ENCODE measurements at places on chromosomes 16 and 17. TPM values are rescaled to one million over a fixed set of nuclear protein-coding genes. Genes with fewer than 3 reads are reported as not detected.

The KCNH4 gene
- not detected for polyA plus RNA-seq

The CCDC200 gene
- 1.2 TPM for polyA plus RNA-seq

The ZNF267 gene
- polyA plus RNA-seq = 11.2 TPM

The FA2H gene
- polyA plus RNA-seq = not detected

The OTOP3 gene
- not detected for polyA plus RNA-seq

The GRIN2A gene
- not detected for polyA plus RNA-seq

The PSMC3IP gene
- 3.0 TPM for polyA plus RNA-seq

The KRTAP4-6 gene
- not detected for polyA plus RNA-seq

The TNFRSF17 gene
- polyA plus RNA-seq = not detected

The ADCY7 gene
- 108 TPM for polyA plus RNA-seq

The HCRT gene
- not detected for polyA plus RNA-seq

The MSRB1 gene
- 34.0 TPM for polyA plus RNA-seq

The NR1D1 gene
- polyA plus RNA-seq = not detected

The NPIPB9 gene
- not detected for polyA plus RNA-seq

The KIF19 gene
- polyA plus RNA-seq = 4.1 TPM

The PVALEF gene
- not detected for polyA plus RNA-seq

The MT1B gene
- polyA plus RNA-seq = not detected

The SNAI3 gene
- 9.0 TPM for polyA plus RNA-seq

The TNFRSF13B gene
- polyA plus RNA-seq = not detected

The HEATR9 gene
- polyA plus RNA-seq = not detected

The AOC2 gene
- not detected for polyA plus RNA-seq

The MSI2 gene
- 0.88 TPM for polyA plus RNA-seq

The USP6 gene
- 0.03 TPM for polyA plus RNA-seq

The CCL23 gene
- polyA plus RNA-seq = 2.1 TPM

The MGAT5B gene
- not detected for polyA plus RNA-seq

The TBC1D3K gene
- not detected for polyA plus RNA-seq

The SPATA32 gene
- 0.16 TPM for polyA plus RNA-seq

The TSPOAP1 gene
- polyA plus RNA-seq = 32.1 TPM

The MMP28 gene
- not detected for polyA plus RNA-seq

The PRCD gene
- polyA plus RNA-seq = 3.1 TPM

The NTN1 gene
- polyA plus RNA-seq = not detected

The ZFP3 gene
- 0.61 TPM for polyA plus RNA-seq

The KRT12 gene
- not detected for polyA plus RNA-seq

The KRT40 gene
- not detected for polyA plus RNA-seq

The CDH8 gene
- not detected for polyA plus RNA-seq

The KCNG4 gene
- polyA plus RNA-seq = not detected

The TMEM238L gene
- polyA plus RNA-seq = not detected

The FN3KRP gene
- polyA plus RNA-seq = 23.7 TPM

The FOXL1 gene
- not detected for polyA plus RNA-seq

The SLFN14 gene
- 0.50 TPM for polyA plus RNA-seq

The MYO15B gene
- 0.76 TPM for polyA plus RNA-seq

The EVPLL gene
- not detected for polyA plus RNA-seq

The BCO1 gene
- not detected for polyA plus RNA-seq

The SCGB1C2 gene
- not detected for polyA plus RNA-seq

The PDIA2 gene
- polyA plus RNA-seq = not detected

The PAM16 gene
- 32.9 TPM for polyA plus RNA-seq

The MAP3K14 gene
- polyA plus RNA-seq = 3.4 TPM

The ODAD4 gene
- polyA plus RNA-seq = 0.38 TPM

The PRR29 gene
- polyA plus RNA-seq = 6.8 TPM

The SDR42E1 gene
- 2.1 TPM for polyA plus RNA-seq

The DNAH2 gene
- polyA plus RNA-seq = not detected

The MGRN1 gene
- polyA plus RNA-seq = 2.3 TPM

The XAF1 gene
- 9.7 TPM for polyA plus RNA-seq

The CCDC40 gene
- not detected for polyA plus RNA-seq

The SDK2 gene
- polyA plus RNA-seq = not detected

The RGS9 gene
- polyA plus RNA-seq = 17.5 TPM

The SP6 gene
- polyA plus RNA-seq = not detected

The LRRC36 gene
- polyA plus RNA-seq = not detected
